ENCODE measurements at places on chromosomes 2 and 18.

DNA sequence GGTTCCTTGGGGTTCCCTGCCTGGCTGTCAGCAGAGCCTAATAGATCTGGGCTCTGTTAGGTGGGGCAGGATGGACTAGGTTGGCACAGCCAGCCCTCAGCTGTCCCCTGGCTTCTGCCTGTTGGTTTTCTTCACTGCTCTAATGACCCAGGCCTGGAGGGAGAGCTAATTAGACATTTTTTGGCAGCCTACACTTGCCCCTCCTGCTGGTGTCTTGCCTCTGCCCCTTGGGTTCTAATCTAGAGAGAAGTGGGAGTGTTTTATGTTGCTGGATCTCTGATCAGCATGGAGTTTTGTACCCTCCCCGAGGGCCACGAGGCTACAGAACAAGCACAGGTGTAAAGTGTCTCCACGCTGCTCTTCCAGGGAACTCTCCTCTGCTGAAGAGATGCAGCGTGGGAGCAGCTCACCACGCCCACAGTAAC is 199.4 kb upstream of the RASGRP3 start:
- peak; percentile 28 for DNase-seq

DNA sequence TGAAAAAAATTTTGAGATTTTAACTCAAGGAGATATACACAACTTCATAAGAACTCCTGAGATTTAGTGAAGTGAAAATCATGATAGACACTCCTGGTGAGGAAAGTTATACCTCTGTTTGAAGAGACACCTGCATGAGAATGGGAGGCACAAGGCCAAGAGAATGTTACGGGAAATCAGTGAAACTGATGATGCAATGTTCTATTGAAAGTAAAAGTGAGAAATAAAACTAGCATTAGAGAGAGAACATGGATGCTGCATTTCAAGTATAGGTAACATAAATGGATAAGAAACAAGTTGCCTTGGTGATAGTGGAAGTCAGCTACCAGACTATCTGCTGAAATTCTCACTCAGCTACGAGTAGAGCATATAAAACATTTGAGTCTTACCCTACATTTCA is 562.1 kb upstream of the FANCL start:
- no peak for DNase-seq

GRCh38 chr2:26533661-26534060 is 55.7 kb upstream of the OTOF start:
- no peak for DNase-seq

DNA sequence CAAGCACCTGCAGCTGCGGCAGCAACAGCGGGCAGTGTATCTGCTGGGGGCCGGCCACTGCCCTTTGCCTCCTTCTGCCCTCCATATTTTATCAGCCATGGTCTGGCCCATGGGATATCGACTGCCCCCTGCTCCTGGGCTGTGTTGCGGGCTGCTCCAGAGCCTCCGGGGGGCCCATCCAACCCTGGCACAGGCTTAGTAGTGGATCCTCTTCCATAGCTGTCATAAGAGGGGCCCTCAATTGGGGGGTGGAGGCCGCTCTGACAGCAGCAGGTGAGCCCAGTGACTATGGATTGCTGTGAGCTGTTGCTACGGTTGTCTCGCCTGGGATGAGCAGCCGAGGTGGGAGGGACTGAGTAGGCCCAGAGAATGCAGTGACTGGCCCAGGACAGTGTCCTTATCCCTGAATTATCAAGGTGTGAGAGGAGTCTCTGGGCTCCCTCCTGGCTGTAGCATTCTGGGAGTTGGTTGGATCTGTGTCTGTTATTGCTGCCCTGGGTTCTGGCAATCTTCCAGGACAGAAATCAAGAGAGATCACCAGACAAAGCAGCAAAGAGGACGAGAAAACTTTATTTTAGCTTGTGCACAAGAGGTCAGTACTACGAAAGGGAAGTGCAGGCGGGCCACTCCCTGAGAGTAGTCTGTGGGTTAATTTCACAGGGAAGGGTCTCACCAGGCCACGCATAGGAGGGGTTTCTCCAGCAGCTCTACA is 145.1 kb downstream of the ASB1 start:
- DNase-seq: no peak

DNA sequence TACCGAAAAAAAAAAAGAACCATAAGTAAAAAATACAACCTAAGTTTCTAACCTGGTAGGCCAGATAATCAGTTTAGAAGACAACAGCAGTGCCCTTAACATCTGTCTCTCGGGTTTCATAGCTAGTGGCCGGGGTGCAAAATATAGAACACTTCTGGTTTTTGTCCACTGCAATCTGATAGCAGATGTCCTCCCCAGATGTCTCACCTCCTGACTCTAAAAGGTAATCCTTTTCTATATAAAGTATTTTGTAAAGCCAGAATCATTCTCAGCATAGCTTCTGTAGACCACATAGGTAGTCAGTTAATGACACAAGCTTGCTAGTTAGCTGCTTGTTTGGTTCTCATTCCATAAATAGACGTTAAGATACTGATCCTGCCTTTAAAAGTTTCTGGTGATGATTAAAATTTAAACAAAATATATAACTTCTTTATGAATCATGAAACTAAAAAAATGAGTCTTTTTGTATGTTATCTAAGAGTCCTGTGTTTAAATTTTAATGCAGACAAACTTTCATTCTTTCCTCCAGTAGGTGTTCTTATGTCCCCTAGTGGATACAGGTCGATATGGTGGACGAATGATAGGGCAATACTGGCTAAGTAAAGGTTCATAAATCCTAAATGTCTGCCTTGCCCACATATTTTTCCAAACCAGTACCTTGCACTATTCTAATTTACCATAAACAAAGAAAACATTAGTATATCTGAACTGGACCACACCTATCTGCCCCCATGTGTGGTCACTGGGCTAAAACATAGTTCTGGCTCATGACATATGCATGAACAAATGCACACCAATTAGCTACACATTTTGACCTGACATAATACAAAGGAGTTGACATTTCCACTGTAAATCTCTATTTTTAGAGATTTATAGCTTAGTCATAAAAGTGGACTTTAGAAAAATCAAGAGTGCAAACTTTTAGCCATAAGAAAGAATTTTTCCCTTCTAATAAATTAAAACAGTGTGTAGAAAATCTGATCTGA is 171.0 kb downstream of the SRBD1 start:
- DNase-seq: peak; percentile 43
